ENCODE measurements at places on chromosomes 5 and 9.

- peak; percentile 90 for DNase-seq
These were observed 5.6 kb upstream of the IRF1 start for GRCh38 chr5:132496191-132496630.

DNA sequence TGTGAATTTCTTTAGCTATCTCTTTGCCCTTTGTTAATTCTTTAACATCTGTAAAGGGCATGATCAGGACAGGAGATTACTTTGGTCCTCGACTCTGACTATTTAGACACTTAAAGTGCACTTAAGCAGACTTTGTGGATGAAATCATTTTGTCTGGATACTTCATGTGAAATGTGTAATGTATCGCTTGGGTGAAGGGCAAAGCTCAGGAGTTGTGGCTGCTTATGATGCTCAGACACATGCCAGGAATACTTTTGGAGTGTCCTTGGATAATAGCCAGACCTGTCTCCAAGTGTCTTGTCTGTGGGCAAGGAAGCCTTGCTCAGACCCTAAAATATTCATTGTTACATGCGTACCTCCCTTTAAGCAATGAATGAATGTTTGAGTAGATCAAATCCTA is 87.8 kb downstream of the RAI14 start:
- peak; percentile 81 for DNase-seq

DNA sequence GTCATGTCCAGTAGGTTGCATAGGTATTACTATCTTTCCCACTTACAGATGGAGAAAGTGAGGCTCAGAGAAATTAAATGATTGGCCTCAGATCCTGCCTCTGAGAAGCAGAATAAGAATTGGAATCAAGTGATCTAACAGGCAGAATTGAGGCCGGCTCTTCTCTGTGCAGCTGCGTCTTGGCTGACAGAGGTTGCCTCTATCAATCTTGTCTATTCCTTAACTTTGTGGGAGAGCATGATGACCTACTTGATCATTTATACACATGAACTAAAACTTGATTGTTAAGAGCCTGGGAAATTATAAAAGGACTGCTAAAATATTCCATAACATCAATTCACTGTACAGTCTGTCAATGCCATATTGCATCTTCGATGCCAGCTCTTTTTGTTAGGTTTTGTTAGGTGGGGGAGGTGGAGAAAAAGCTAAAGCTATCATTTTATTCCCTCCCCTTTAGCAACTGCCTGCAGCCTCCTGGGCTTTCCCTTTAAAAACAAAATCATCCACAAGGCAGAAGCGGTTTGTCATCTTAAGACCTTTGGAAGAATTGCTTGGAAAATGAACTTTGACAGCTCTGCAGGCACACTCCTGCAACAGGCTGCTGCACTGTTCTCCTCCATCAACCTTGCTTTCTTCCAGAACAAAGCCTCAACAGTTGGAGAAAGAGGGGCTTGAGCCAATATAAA is 247.4 kb downstream of the SMARCA2 start:
- no peak for DNase-seq

DNA sequence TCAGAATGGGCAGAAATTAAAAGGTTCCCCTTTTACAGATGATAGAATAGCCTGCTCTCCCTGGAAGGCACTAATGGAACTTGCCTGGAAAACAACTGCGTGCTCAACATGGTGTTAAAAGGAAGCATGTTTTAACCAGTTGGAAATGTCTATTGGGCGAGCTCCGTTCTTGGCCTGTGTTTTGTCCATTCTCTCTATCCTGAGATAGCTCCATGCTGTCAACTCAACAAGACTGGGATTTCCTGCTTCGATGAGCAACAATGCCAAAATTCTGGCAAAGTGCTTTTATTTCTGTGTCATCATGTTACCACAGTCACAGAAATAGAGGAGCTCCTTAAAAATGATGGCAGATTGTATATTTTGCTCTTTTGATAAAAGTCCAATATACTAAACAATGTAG is 198.3 kb downstream of the PLK2 start:
- peak; percentile 25 for DNase-seq

- peak; percentile 84 for DNase-seq
These were observed 2.9 kb upstream of the PTGER4 start for GRCh38 chr5:40676613-40677343.

All from adipocyte (in vitro differentiated cells).